ENCODE measurements at places on chromosomes 5 and 9.

DNA sequence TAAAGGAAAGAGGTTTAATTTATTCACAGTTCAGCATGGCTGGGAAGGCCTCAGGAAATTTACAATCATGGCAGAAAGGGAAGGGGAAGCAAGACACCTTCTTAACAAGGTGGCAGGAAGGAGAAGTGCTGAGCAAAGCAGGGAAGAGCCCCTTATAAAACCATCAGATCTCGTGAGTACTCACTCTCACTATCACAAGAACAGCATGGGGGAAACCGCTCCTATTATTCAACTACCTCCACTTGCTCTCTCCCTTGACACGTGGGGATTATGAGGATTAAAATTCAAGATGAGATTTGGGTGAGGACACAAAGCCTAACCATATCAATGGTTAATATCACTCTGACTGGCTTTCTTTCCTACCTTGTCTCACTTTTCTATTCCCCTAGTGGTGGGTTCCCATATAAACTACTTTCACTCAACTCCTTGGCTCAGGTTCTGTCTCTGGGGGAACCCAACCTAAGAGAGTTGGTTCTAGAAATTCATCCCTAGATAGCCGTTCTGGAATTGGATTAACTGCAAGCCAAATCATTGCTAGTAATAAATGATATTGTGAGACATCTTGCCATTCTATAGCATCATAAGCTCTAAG, 749.8 kb upstream of the GRAMD2B start:
- no peak for DNase-seq

- DNase-seq = no peak
These were observed 198.7 kb upstream of the HAPLN1 start for GRCh38 chr5:83919071-83920041.

GRCh38 chr9:976258-976942, at the start of gene DMRT3:
DMRT3 (plus strand) TSS chr9:976655; CDS start chr9:977002, 347 bp downstream.
- DNase-seq = no peak

DNA sequence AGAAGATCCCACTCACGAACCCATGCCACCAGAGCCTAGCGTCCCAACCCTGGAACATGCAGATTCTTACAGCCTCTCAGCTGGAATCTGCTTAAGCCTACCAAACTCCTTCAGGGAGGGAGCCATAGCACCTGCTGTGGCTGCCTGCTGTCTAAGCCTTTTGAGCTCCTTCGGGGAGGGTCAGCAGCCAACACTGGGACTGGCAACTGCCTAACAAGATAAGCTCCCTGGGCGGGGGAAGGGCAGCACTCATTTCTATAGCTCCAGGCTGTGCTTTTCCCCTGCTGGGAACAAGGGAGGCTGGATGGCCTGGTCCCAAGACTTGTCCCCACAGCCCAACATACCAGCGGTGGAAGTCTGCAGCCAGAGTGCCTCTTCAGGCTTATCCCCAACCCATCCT, 199.1 kb upstream of the OR13F1 start:
- no peak for DNase-seq

DNA sequence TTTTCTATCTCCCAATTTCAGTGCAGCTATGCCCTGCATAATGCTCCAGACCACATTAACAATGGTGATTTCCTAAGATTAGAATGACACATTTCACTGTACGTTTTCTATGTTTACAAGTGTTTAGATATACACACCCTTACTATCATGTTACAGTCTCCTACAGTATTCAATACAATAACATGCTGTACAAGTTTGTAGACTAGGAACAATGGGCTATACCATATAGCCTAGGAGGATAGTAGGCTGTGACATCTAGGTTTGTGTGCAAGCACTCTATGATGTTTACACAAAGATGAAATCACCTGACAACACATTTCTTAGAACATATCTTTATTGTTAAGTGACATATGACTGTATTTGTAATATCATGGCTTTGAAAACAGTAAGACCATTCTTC, 1435.6 kb upstream of the NUDT12 start:
- DNase-seq = no peak

DNA sequence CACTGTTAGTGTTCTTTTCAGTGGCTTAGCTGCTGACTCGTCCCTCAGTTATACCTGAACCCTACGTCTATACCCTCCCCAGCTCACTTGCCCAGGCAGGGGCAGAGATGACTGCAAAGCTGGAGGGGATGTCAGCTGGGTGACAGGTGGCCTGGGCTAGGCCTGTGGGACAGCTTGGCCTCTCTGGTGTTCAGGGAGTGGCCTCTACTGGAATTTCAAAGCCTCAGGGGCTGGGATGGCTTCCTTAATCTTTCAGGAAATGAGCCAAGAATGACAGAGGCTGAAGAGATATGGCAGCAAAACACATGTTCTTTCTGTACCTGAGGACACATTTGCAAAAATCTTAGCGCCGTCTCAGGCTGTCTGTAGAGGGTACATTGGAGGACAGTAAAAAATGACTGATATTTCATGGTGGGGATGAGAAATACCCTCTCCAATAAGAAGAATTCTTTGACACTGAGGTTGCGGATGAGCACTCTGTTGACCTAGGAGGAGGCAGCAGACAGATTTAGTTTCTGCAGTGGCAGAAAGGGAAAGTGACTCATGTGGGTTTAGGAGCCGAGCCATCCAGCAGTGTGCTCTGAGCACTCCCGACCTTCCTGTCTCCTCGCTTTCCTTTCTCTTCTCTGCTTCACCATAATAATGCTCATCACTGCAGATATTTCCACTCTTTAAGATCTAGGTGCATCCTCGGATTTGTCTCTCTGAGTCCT, 54.4 kb downstream of the ENTREP1 start:
- DNase-seq = no peak

- DNase-seq = no peak
These were observed 40.6 kb downstream of the TMEM174 start for GRCh38 chr5:73213566-73213998.

- no peak for DNase-seq
These were observed 1.6 kb upstream of the TCF7 start for GRCh38 chr5:134112726-134113362.

DNA sequence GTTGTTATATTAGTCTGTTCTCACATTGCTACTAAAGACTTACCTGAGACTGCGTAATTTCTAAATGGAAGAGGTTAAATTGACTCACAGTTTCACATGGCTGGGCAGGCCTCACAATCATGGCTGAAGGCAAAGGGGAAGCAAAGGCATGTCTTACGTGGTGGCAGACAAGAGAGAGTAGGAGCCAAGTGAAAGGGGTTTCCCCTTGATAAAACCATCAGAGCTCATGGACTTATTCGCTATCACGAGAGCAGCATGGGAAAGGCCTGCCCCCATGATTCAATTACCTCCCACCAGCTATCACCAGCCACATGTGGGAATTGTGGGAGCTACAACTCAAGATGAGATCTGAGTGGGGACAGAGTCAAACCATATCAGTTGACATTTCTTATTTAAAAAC, 374.5 kb upstream of the RORB start:
- DNase-seq = no peak

- DNase-seq = no peak
These were observed 227.3 kb downstream of the LURAP1L start for GRCh38 chr9:13001989-13002580.

DNA sequence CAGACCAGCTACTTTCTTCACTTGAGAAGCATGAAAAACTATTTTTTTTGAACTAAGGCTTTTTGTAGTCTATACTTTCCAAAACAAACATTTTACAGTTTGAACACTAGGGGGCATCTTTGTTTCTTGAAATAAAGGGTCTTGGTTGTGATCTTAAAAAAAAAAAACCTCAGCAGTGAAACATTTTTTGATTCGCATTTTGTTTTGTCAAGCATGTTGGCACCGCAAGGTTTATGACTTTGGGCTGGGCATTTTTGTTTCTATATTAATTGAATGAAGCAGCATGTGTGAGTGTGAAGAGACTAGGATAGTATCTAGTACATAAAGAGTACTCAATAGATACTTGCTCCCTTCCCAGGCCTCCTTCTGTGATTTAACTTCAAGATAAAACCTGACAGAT, 31.6 kb upstream of the ACOT12 start:
- DNase-seq = no peak

DNA sequence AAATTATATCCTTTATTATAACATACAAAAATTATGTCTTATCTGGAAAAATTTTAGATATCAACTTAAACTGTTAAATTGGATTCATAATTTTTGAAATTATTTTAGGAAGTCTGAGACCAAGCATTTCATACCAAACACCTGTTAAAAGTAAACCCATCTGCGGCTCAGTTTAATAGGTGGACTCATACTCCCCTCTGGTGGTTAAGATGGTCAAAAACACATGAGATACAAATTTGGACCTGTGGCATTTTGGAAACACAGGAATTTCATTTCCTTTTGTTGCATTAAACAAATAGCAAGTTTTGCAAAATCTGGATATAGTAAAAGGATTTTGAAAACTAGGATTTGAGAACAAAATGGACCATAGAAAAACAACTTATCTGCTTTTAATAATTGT, 53.7 kb downstream of the RGMB start:
- DNase-seq = no peak

DNA sequence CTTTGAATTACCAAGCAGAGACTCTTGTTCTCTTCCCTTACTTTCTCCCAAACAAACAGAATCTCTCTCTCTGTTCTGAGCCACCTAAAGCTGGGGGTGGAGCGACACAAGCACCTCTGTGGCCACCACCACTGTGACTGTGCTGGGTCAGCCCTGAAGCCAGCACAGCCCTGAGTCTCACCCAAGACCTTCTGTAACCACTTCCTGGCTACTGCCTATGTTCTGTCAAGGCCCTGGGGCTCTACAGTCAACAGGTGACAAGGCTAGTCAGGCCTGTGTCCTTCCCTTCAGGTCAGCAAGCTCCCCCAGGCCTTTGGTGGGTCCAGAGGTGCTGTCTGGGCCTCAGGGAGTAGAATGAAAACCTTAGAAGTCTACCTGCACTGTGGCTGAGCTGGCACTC, 26.1 kb upstream of the SLC28A3 start:
- DNase-seq = no peak

DNA sequence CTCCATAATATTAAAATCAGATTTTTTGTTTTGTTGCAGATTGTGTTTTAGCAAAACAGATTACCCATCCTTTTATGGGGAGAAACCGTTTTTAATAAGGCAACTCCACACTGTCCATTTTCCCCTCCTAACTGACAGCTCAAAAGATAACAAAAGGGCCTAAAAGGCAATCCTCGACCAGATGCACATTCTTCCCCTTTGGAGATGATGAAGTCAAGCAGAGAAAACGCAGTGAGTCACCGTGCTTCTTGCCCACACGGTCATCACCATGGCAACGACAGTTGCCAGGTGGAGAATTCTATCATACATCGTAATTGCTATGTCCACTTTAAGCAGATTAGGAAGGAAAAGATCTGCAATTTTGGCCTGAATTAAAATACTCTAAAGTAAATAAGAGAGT, 96.4 kb downstream of the DIRAS2 start:
- DNase-seq = no peak

DNA sequence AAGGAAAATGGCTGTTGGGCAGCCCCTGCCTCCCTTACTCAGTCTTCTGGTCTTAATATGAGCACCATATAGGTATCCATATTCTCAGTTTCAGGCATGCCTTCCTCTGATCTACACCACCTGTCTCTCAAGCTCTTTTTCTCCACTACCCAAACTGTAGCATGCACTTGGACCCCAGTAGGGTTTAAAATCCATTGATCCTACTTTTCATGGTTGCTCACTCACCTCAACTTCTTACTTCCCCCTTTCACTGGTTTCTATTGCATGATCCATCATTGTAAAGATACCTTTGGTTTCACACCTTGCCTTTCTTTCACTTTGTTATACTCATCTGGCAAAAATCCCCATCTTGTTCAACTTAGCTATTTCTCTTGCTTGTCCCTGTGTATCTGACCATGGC, 159.4 kb downstream of the KDM4C start:
- no peak for DNase-seq

DNA sequence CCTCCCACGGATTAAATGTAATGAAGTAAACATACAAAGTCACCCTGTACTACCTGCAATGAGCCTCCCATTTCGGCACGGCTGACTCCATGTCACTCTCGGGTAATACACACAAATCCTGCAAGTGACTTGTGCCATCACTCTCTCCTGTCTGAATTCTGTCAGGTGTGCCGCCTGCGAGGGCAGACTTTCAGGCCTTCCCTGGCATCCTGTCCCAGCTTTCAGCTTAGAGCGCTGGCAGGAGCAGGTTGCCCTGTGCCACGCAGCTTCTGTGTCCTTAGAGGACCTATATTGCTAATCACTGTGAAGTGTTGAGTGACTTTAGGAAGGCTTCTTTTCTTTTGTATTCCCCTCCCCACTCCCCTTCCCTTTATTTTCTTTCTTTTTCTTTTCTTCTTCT, 25.8 kb upstream of the S1PR3 start:
- no peak for DNase-seq

DNA sequence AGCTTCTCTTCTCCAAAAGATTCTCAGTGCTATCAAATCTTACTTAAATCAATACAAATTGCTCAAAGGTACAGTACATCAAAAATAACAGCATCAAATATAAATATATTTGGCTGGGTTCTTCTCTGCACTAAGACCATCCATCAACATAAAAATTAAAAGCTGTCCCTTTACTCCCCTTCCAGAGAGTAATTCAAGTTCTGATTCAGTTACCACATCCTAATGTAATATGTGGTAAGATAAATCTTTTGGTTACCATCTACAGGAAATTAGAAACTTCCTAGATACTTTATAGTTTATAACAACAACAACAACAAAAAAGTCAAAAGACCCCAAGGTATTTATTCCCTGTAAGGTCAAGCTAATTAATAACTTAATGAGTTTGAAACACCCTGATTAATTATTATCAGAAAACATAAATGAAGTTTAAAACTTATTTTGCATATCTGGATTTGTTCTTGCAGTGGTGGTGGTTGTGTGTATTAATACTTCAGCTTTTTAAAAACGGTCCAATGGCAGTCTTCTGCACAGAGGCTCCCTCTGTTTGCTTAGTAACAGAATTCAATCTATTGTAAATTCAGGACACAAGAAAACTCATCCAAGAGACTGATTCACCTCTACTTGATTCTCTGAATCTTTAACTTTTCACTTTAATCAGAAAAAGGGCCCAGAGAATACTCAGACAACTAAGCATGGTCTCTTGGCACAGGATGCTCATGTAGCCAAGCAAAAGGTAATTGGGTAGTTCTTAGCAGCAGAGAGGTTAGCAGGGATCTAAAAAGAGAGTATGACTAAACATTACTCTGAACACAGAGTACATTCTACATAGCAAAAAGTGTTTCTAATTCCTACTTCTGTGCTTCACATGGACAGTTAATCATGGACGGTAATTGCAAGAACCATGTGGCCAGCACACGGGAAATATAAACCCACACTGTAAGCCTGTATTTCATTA, 20.1 kb downstream of the DIAPH1 start:
- DNase-seq = no peak

DNA sequence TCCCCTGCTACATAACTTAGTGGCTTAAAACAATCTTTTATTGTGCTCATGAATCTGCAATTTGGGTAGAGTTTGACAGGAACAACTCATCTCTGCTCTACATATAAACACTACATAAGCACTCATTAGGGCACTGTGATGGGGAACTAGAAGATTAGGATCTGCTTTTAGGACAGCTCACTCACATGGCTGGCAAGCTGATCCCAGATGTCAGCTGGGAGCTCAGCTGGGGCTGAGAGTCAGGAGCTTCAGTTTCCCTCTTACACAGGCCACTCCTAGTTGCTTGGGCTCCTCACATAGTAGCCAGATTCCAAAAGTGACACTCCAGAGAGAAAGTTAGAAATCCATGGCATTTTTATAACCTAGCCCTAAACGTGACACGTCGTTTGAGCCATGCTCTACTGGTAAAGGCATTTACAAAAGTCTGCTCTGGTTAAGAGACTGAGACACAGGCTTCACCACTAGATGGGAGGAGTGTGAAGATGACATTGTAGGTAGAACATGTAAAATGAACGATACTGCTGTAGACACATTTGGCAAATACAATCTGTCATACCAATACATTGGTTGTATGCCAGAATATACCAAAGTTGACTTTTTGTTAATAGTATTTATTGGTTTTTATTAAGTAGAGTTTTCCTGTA, 23.6 kb downstream of the SCAI start:
- no peak for DNase-seq

GRCh38 chr5:119393746-119394145, 37.9 kb downstream of the TNFAIP8 start:
- DNase-seq = no peak

Measured in stimulated activated CD8-positive, alpha-beta memory T cell treated with anti-CD3 and anti-CD28 coated beads, Interleukin-12 subunit alpha, Interleukin-12 subunit beta, amount 100 ng/mL, for 1 hour (primary cell).